ENCODE measurements at places on chromosomes 2 and 18.

GRCh38 chr2:75474115-75474514, 86.6 kb downstream of the EVA1A start:
- DNase-seq, result no peak

DNA sequence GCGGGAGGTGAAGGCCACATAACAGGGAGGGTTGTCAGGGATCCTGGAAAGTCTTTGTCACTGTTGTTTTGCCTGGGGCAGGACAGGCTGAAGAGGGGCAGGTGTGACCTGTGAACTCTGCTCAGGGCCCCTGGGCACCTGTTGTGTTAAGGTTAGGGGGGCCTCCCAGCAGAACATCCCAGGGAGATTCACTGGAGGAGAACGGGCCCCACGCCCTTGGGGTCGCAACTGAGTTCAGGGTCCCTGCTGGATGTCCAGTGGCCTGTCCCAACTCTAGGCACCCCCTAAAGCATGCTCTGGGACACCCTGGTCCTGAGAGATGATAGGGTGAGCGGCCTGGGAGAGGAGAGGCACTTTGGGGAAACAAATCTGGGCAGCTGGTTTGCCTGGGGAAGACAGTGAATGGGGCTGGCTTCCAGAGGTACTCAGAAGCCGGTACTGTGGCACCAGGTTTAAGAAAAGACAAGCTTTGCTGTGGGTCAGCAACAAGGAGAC, 22.9 kb downstream of the GPR35 start:
- DNase-seq, result no peak

GRCh38 chr2:77488141-77488540, 34.0 kb downstream of the LRRTM4 start:
- DNase-seq, result no peak

- DNase-seq, result no peak
Observed at GRCh38 chr2:27059141-27059820, 7.8 kb downstream of the AGBL5 start.

GRCh38 chr18:77321823-77322805, 72.5 kb downstream of the GALR1 start:
- DNase-seq, result peak; percentile 47

DNA sequence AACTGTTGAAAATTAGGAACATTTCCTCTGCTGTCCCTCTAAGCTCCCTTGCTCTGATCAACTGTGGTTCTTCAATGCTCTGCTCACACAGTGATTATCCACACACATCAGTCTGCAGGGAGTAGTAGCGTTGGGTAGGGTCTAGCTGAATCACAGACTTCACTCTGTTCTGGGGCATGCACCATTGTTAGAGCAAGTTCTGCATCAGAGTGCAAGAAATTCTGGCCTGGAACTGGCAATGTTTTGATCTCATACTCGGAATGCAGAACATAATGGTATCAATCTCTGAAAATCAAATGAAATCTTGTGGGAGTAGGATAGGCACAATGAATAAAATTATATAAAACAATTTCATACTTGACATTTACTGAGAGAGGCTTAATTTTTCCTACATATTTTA, 55.3 kb downstream of the HRH4 start:
- no peak for DNase-seq

GRCh38 chr2:174888646-174889271, 116.4 kb downstream of the CHN1 start:
- no peak for DNase-seq

DNA sequence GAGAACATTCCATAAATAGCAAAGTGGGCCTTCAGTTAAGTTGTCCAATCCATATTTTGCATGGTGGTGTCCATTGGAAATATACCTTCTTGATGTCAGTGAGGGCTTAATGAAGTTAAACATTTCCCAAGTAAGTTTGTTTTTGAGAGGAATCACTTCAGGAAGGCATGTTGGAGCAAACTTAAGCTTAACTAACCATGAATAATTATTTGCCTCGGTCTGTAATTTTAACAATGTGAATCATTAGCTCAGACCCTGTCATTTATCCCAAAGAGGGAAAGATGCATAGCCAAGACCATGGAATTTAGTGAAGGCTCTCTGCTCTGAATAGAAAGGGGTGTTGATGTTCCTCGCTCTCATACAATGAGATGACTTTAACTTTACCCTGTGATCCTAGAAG, 47.4 kb downstream of the SPATS2L start:
- DNase-seq, result no peak

GRCh38 chr2:239720361-239721360, 304.5 kb downstream of the NDUFA10 start:
- no peak for DNase-seq

- no peak for DNase-seq
Observed at GRCh38 chr2:241561832-241562231, 3.3 kb downstream of the BOK start.

GRCh38 chr18:37659906-37660305, 94.3 kb upstream of the CELF4 start:
- DNase-seq, result no peak

GRCh38 chr2:73837847-73838585, 9.3 kb downstream of the STAMBP start:
- no peak for DNase-seq

- DNase-seq, result no peak
Observed at GRCh38 chr2:53964257-53964952, 6.4 kb downstream of the PSME4 start.

DNA sequence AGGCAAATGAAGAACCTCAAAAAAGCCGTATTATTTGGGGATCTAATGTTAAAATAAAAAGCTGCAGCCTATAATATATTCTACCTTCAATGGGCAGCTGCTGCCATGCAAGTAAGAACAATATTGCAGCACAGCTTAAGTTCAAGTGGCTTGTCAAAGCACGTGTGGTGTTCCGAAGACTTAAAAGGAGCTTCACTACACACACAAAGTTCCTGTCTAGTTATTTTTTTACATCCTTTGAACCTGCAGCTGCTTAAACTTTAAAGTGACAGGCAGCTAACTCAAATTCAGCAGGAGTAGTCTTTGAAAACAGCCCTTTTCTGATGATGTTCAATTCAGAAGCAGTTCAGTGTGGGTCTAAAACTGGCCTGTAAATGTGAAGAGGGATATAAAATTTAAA, 85.8 kb upstream of the XIRP2 start:
- DNase-seq, result no peak

DNA sequence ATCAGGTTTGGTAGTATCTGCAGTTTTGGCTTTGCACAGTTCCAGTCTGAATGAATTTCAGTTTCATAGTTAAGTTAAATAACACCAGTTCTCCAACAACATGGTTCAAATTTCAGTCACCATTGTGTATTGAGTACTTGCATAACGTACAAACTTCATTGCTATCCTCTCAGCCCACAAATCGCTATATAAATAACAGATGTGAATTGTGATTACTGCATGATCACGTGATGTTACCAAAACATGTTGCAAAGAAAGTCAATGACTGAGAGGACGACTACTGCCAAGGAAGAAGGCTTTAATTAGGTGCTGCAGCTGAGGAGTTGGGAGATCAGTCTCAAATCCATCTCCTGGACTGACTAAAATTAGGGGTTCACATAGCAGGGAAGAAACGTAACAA, 48.2 kb downstream of the COL4A4 start:
- DNase-seq, result no peak

GRCh38 chr18:29156531-29156930, 979.6 kb upstream of the CDH2 start:
- no peak for DNase-seq

GRCh38 chr18:7201096-7201495, 29.8 kb upstream of the LRRC30 start:
- no peak for DNase-seq

DNA sequence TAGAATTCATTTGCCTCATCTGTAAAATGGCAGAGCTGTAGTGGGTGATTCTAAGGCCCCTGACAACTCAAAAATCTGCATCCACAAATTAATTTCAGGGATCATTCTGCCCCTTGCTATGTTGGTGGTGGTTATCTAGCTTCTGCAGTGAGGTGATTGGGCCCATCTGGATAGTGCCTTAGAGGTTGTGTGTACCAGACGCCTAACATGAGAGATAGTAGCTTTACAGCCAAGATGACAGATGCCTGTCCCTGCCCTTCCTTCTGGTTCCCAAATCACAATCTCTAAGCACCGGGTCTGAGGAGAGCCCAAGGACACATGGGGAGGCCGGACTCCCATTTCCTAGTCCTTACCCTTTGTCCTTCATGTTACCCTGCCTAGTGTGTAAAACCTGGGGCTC, 51.1 kb upstream of the TNP1 start:
- DNase-seq, result no peak

- no peak for DNase-seq
Observed at GRCh38 chr2:460861-461260, 173.0 kb upstream of the ALKAL2 start.

- no peak for DNase-seq
Observed at GRCh38 chr18:13646633-13647032, 79.7 kb downstream of the FAM210A start.

- DNase-seq, result no peak
Observed at GRCh38 chr2:21535826-21536225, 412.1 kb downstream of the TDRD15 start.

- no peak for DNase-seq
Observed at GRCh38 chr2:202141329-202141947, 68.4 kb downstream of the KIAA2012 start.

GRCh38 chr2:29643196-29643595, 278.2 kb downstream of the ALK start:
- no peak for DNase-seq

- peak; percentile 42 for DNase-seq
Observed at GRCh38 chr2:65465857-65466256, 33.5 kb upstream of the SPRED2 start.

DNA sequence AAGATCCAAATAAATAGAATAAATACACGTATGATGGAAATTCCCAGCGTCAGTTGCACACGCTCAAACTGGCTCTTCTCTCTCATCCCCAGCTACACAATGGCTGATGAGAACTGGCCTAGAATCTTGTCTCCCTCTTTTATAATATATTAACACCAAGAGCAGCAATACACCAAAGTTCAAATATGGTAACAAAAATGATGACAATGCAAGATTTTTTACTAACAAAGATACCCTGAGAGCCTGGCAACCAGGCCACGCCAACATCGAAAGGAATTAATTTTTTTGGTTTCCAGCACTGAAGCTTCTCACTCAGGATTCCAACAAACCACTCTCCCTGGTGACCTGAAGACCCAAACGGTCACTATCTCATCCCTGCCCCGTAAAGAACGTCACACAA, 302.7 kb upstream of the ID2 start:
- DNase-seq, result no peak

- DNase-seq, result no peak
Observed at GRCh38 chr2:144356402-144356801, 163.5 kb downstream of the ZEB2 start.

GRCh38 chr2:4653991-4654390, 950.6 kb downstream of the DCDC2C start:
- no peak for DNase-seq

- no peak for DNase-seq
Observed at GRCh38 chr2:1440581-1440980, 27.3 kb downstream of the TPO start.

GRCh38 chr2:69567157-69567908, 76.2 kb downstream of the AAK1 start:
- no peak for DNase-seq

GRCh38 chr18:59810183-59810582, 89.6 kb upstream of the PMAIP1 start:
- DNase-seq, result no peak

GRCh38 chr2:9165625-9166024, 41.0 kb upstream of the ASAP2 start:
- no peak for DNase-seq

DNA sequence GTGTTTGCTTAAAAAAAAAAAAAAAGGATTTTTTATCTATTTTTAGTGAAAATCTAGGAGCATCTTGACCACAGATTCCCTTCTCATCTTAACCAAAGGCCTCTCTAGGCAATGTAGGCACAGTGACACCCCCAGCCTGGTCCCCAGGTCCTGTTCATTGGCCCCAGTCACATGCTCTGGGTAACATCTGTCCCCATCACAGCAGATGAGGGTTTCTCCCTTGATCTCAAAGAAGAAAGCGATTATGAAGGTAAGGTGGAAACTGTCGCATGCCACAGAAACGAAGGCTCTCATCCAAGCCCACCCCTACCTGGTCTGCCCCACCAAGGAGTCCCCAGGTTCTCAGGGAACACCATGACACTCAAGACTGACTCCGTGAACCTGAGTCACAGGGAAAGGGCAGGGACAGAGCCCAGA, 4.7 kb downstream of the HS6ST1 start:
- DNase-seq, result no peak

- no peak for DNase-seq
Observed at GRCh38 chr2:179952658-179953057, 54.4 kb downstream of the CWC22 start.

DNA sequence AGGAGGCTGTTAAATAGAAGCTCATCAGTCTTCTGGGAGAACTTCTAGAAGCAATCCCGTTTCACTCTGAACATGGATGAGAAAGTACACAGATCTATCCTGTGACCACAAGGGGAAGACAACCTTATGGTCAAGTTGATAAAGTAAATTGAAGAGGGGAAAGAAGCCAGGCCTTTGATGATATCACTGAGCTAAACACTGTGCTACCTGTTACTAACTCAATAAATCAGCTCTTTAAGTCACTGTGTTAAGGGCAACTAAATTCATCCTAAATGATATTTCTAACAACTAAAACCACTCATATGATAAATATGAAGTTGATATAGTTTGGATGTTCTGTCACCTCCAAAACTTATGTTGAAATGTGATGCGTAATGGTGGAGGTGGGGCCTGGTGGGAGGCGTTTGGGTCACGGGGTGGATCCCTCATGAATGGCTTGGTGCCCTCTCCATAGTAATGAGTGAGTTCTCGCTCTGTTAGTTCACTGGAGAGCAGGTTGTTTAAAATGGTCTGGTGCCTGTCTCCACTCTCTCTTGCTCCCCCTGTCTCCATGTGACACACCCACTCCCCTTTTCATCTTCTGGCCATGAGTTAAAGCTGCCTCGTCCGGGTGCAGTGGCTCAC, 23.6 kb downstream of the OLA1 start:
- no peak for DNase-seq

- no peak for DNase-seq
Observed at GRCh38 chr2:240869109-240869955, 708 bp downstream of the AGXT start.

DNA sequence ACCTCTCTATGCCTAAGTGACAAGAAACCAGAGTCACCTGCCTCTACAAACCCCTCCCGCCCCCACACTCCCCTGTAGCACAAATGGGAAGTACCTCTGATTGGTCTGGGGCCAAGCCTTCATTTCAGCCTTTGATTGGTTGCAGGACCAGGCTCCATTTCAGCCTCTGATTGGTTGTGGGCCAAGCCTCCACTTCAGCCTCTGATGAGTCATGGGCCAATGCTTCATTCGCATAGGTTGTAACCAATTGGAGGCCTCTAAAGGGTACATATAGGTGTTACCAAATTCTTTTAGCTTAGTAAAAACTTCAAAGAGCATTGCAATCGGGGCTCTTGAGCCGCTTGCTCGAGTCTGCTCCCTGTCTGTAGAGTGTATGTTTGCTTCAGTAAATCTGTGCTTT, 25.0 kb downstream of the CCDC102B start:
- no peak for DNase-seq

Data from WERI-Rb-1 (cell line).